Stimulated activated CD4-positive, alpha-beta T cell treated with anti-CD3 and anti-CD28 coated beads, TNF-alpha, amount 100 ng/mL, for 1 hour (primary cell): ENCODE measurements at places on chromosomes 1 and 21.

DNA sequence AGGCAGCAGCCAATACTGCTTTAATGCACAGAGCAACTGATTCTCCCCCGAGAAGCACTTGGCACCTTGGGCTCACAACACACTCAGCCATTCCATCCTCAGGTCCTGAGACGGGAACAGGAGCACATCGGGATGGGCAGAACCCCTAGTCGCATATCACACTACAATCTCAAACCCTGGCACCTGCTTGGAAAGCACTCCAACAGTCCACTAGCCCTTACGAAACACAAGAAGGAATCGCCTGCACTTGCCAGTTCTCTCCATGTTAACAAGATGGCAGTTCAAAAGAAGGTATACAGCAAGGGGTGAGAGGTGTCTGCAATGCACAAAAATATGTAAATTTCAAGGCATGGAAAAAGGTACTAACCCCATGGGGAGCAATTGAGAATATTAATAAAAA, 21.4 kb downstream of the JAK1 start:
- no peak for DNase-seq

DNA sequence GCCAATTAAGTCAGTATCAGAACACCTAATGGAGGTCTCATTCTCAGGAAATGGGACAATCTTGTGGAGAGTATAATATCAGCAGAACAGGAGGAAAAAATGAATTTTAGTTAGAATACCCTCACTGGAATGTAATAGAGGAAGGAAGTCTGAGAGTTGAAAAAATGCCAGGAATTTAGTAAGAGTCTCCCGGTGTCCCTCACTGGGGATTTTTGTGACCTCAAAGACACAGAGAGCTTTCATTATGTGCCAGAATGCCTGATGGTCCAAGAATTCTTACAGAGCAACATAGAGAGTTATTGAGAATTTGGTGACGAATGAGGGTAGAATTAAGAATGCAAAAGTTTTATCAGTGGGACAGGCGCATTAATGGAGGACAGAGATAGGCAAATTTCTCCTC, 443.5 kb upstream of the B3GALT2 start:
- DNase-seq, result no peak

DNA sequence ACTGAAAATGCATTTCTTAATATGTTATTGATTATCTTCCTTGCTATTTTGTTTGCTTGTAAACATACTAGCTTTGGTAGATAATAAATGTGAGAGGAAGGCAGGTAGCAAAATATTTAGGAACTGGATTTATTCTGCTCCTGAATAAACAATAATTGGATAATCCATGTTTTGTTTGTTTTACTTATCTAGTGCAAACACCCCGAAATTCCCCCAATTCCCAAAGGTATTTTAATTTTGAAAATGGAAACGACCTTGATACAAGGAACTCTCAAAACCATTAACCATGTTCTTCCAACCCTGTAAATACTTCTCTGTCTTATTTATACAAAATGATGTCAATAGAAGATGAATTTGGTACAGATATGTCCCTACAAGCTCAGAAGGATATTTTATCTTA, 3.0 kb downstream of the USH2A start:
- no peak for DNase-seq

- DNase-seq, result no peak
Measured at GRCh38 chr21:34216718-34217032, 143.3 kb downstream of the MRPS6 start.

DNA sequence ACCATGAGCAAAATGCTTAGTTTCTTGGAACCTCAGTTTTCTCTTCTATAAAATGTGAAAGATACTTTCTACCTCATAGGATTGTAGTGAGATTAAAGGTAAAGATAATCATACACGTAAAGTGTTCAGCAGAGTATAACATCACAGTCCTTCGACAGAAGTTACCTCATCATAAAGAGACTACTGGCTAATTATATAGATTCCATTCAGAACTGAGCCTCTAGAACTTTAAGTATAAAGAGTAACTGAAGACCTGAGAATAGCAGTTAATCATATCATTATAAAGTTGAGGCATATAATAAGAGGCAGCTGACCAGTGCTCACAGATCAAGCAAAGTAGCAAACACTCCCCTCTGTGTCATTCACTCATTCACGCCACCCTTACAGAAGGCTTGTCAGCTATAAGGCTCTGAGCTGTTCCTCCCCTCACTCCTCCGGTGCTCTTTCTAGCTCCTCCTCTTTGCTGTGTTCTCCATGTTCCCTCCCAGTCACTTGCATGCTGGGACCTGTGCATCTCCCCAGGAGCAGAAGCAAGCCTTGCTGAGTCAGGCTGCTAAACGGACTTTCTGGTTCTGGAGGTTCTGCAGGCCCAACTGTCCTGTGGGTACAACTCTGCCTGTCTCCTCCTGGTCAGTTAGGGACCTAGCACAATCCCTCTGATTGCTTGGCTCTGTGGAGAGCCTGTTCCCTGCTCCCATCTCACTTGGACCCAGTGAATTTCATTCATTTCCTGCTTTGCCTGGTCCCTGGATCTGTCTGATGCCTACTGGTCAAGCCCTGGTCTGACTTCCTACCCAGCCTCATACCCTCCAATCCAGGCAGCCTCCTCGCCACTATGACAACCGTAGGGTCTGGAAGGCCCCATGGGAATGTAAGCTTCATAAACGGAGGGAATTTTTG, 28.3 kb upstream of the LY9 start:
- DNase-seq, result peak; percentile 3

- DNase-seq, result no peak
Measured at GRCh38 chr1:165915480-165915879, 88.1 kb downstream of the UCK2 start.

DNA sequence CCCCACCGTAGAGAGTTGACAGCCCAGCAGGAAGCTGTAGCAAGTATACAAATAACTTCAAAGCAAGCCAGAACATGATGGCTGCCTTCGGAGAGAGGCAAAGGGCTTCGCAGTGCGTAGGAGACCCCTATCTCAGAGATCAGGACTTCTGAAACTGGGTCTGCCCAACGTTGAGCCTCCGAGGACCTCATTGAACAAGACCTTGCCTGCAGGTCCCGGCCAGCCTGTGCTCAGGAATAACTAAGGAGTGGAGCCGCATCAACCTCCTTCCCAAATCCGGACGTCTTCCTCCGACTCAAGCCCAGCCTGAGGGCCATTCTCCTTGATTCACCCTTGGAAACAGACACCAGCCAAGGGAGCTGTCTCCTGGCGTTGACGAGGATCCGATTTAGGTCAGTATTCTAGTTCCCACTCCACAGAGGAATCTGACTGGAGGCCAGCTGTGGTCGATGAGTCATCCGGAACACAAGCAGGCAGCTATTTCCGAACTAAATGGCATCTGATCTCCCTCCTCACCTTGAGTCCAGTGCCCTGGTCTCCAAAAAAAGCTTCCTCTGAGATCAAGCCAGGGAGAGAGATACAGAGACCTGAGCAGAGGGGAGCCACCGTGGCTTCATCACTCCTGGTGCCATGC, 166.5 kb upstream of the COA6 start:
- DNase-seq, result no peak

DNA sequence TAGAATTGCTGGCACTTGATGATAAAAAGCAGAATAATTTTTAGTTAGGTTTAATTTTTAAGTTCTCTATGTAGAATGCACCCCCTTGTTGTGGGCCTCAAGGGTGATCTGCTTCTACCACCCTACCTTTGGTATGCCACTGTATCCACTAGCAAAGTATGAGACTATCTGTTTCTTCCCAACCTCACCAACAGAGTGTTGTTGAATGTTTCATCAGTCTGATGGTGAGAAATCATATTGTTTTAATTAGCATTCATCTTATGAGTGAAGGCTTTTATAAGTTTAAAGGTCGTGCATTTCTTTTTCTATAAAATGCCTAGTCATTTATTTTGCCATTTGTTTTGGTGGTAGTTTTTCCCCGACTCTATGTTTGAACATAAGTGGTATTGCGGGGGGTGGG, 141.0 kb downstream of the MAGI3 start:
- no peak for DNase-seq

- no peak for DNase-seq
Measured at GRCh38 chr21:23921670-23922418, 1685.4 kb downstream of the MRPL39 start.

- no peak for DNase-seq
Measured at GRCh38 chr1:55287723-55288122, 72.6 kb upstream of the USP24 start.

DNA sequence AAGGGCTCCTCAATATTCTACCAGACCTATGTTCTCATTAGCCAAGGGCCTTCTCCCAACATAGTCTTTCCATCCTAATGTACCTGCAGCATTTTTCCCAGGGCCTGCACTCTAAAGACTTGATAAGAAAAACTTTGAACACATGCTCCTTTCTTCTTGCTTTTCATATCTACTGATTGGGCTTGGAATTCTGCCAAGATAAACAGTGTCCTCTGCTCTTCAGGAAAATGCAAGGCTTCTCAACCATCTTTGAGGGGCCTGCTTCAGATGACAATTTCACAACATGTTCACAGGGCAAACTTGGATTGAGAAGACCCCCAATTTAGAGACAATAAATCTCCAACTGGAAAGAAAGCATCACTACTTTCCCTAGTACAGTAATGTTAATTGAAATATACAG, 25.8 kb upstream of the PPT1 start:
- no peak for DNase-seq
